Forelimb muscle (tissue), 1 donor: ENCODE measurements at places on chromosomes 1 and 21. TPM values are rescaled to one million over a fixed set of nuclear protein-coding genes. Genes with fewer than 3 reads are reported as not detected.

KCNC4 gene
- 8.0 TPM for polyA plus RNA-seq

CREB3L4 gene
- 11.1 TPM for polyA plus RNA-seq

GPR3 gene
- 0.75 TPM for polyA plus RNA-seq

KCNA2 gene
- 0.71 TPM for polyA plus RNA-seq

ADORA3 gene
- polyA plus RNA-seq, result 0.40 TPM

MATN1 gene
- polyA plus RNA-seq, result 1.1 TPM

GRCh38 chr1:231357831-231358354 lies 19.8 kb downstream of the SPRTN start:
- DNase-seq, result no peak

DNA sequence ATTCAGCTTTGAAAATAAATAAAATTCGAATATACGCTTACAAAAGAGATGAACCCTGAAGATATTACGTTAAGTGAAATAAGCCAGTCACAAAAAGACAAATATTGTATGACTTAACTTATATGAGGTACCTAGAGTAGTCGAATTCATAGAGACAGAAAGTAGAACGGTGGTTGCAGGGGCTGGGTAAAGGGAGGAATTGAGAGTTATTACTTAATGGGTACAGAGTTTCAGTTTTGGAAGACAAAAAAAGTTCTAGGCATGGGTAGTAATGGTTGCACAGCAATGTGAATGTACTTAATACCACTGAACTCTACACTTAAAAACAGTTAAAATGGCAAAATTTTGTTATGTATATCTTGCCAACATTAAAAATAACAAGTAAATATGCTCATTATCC lies 48.6 kb upstream of the ZNHIT6 start:
- no peak for DNase-seq

- DNase-seq, result no peak
These were observed 413.4 kb downstream of the DSCAM start for GRCh38 chr21:40433538-40433937.
